ENCODE measurements at places on chromosomes 7 and 10.

GRCh38 chr10:103560886-103561285, 67.4 kb downstream of the NEURL1 start:
- no peak for DNase-seq

DNA sequence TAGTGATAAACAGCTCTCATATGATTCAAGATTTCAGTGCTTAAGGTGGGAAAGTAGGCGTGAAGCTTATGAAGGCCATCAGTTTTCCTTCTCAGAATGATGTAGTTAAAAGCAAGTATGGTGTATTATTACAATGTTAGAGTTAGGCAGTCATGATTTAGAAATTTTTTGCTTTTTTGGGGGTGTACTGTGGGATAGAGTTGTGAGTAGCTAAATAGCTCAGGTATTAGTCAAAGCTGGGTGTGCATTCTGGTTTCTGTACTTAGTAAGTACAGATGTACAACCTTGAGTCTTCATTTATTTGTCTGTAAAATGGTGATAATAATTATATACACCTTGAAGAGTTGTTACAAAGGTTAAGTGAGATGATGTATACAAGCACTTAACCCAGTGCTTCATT, 52.2 kb downstream of the R3HCC1L start:
- DNase-seq: no peak

DNA sequence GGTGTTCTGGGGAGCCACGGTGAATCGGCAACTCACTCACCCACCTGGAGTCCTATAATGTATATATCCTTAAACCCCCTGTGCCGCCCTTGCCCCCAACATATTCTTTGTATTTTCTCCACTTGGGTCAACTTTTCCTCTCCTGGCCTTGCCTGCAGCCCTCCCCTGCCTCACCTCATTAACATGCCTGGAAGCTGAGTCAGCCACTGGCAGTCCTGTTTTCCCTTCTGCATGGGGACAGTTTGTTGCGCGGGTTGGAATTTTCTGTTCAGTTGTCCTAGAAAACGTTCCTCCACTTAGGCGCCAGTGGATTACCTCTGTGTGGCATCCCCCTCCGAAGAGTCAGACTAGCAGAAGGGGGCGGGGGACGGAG, 97.4 kb downstream of the C10orf105 start:
- no peak for DNase-seq

DNA sequence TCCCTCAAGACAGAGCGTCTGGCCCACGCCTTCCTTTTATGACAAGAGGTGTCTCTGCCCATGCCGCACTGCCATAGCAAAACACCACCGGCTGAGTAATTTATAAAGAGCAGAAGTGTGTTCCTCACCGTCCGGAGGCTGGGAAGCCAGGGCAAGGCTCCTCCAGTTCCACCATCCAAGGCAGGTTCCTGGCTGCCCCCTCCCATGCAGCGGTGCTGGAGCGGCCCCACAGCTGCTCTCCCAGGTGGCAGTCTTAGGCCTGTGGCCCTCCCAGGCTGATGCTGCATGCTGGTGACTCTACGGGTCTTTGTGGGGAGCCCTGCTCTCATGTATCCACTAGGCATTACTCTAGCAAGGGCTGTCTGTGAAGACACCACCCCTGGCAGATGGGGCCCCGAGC, 113.1 kb downstream of the TCERG1L start:
- DNase-seq: no peak

DNA sequence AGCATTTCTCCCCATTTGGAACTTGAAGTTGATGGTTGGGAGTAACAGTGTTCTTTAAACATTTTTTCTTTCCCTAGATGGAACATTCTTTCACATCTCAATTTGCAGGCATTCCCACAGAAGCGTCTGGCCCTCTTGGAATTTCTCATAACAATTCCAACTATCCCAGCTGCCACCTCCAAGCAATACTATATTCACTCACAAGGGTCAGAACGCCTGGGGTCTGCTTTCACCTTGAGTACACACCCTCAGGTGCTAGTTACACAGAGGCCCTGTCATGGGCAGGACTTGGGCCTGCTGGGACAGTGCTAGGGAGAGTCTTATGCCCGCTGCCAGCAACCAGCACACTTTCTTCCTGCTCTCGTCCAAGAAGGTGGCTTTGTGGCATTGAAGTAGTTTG, 136.5 kb downstream of the JCAD start:
- DNase-seq: no peak

DNA sequence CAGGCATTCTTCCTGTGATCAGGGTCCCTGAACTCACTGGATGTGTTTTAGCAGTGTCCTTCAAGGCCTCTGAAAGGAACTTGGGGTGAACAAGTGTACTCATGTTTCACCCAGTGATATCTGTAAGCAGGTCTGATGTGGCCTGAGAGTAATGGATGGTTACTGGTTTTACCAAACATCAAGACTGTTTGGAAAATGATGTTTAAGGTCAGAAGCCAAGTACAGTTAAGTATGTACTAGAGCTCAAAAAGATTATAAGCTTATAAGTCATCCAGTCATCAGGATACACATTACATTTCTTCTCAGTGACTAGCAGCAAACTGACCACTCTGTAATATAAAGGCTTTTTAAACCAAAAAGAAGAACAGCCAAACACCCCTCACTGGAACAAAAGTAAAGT, 79.8 kb upstream of the PTN start:
- DNase-seq: no peak

DNA sequence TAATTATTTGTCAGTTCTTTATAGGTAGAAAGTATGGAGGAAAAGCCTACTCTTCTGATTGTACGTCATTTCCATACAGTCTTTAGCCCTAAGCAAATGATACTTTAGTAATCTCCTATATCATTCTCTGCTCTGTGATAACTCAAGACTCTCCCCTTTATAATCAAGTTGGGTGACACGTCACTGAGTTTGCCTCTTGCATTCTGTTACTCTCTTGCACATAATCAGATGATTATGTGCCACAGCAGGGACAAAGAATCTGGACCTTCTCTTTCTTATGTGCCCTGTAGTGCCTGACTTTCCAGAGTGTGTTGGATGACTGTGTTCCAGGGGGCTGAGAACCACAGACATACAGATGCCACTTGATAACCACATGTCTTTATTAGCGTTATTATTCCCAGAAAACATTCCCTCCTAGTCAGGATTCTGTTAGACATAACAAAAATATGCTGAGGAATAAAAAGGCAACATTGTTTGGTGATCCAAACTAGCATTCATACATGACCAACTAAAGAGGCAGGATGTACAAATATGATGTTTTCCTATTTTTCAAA, 116.4 kb upstream of the HGF start:
- no peak for DNase-seq

DNA sequence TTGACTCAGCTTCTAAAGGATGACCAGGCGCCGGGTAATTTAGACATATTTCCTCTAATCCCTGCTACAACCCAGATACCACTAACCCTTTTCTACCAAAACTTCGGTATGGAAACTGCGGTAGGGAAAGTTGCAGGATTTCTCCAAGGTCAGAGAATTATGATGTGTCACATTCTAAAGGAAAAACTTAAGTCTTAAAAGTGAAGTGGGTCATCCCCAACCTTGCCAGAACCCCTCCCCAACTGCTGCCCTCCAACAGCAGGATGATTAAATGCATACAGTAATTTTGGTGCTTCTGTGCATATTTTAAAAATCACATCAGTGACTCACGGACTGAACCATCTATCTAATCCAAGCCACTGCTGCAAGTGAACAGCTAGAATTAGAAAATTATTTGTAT, 52.7 kb downstream of the GRB10 start:
- no peak for DNase-seq

GRCh38 chr7:128060018-128060417, 28.8 kb upstream of the LRRC4 start:
- no peak for DNase-seq

DNA sequence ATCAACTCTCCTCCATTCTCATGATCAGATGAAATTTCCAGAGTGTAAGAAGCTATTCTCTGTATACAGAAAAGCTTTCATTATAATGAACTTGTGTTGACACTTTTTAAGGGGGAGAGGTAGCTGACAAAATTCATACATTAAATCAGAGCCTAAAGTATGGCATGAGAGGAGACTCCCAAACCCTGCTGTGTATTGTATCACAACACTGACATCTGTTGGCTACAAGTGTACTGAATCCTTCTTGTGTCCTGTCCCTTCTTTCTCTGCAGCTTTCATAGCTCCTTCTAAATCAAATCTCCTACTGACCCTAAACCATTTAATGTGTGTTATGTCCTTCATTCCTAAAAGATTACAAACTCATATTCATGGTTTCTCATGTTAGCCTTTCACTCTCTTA, 70.9 kb downstream of the GCC1 start:
- DNase-seq: no peak

- no peak for DNase-seq
Measured at GRCh38 chr7:74561898-74562613, 95.5 kb upstream of the GTF2I start.

DNA sequence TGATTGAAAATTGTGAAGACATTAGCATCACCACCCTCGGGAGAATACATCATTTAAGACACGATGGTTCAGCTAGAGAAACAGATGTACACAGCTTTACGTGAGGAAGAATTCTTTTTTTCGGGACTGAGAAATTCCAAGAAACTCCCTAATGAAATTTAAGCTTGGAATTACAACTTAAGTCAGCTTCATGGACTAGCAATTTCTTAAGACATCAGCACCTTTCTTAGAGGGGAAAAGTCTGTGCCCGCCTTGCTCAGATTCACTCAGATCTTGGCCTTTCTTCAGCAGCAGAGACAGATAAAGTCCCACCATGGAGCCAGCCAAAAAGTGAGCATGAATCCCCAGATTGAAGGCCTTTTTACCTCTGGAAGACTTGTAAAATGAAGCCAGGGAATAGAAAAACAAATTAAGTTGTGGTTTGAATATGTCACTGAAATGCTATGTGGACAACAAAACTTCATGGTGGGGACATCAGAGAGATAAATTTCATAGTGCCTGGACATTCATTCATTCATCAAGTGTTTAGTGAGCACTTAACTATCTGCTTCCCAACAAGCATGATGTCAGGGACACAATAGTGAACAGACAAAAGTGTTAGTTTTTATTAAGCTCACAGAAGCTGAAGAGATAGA, 32.1 kb downstream of the PRKG1 start:
- DNase-seq: no peak

DNA sequence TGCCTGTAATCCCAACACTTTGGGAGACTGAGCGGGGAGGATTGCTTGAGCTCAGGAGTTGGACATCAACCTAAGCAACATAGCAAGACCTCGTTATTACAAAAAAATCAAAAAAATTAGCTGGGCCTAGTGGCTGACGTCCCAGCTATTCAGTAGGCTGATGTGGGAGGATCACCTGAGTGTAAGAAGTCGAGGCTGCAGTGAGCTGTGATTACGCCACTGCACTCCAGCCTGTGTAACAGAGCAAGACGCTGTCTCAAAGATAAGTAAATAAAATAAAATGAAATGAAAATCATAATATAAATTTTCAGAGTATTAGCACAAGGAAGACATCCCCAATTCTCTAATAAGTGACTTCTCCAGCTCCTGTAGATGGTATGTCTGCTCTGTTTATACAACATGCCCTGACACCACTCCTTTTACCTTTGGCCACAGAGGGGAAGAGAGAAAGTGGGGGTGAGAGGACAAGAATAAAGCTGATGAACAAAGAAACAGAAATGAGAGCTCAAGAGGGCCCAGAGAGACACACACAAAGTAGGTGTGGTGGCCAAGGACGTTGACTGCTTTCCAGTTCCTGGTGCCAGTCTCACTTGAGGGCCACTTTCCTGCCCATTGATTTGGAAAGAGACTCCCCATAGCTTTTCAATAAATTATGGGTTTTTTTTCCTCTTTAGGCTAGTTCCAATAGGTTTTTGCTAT, 62.9 kb downstream of the PTTG1IP2 start:
- DNase-seq: no peak

GRCh38 chr7:137734221-137734620, 112.6 kb downstream of the DGKI start:
- no peak for DNase-seq

DNA sequence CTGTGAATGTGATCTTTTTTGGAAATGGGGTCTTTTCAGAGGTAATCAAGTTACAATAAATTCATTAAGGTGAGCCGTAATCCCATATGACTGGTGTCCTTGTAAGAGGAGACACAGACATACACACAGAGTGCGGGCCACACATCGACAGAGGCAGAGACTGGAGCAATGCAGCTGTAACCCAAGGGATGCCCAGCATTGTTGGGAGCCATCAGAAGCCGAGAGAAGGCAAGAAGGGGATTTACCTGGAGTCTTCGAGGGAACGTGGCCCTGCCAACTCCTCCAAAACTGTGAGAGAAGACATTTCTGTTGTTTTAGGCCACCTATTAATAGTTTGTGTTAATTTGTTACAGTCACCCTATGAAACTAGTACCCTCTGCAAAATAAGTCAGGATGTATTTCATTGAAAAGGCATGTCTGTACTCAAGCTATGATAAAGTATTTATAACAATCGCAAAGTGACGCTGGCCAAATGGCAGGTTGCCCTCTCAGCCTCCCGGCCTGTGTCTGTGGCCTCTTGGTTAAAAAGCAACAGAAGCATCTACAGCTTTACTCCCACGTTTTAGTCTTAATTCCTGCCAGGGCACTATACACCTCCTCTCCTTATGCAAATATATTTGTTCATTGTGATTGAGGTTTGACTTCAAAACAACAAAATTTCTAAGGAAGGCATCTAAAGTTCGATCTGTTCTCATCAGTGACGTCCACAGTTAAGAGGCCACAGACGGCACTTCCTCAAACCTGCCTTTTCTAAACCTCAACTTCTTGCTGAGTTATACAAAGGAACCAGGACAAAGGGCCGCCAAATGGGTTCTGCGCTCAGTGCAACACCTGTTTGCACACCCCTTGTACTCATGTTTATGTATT, 46.8 kb downstream of the HIPK2 start:
- DNase-seq: no peak

- no peak for DNase-seq
Measured at GRCh38 chr7:100887516-100888290, 1.8 kb downstream of the UFSP1 start.

DNA sequence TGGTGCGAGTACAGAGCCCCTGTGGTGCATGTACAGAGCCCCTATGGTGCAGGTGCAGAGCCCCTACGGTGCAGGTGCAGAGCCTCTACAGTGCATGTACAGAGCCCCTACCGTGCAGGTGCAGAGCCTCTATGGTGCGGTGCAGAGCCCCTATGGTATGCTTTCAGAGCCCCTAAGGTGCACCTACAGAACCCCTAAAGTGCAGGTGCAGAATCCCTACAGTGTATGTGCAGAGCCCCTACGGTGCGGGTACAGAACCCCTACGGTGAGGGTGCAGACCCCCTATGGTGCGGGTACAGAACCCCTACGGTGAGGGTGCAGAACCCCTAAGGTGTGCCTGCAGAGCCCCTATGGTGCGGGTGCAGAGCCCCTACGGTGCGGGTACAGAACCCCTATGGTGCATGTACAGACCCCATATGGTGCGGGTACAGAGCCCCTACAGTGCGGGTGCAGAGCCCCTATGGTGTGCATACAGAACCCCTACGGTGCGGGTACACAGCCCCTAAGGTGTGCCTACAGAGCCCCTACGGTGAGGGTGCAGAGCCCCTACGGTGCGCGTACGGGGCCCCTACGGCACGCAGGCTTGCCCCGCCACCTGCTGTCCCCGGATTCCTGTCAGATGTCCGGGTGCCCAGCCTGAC, 53.5 kb downstream of the MGMT start:
- no peak for DNase-seq

GRCh38 chr7:14834456-14834855, 68.1 kb downstream of the DGKB start:
- DNase-seq: no peak

- no peak for DNase-seq
Measured at GRCh38 chr10:30812018-30812851, 182.7 kb upstream of the LYZL2 start.

- DNase-seq: no peak
Measured at GRCh38 chr7:22723181-22723601, 3.8 kb upstream of the IL6 start.

- no peak for DNase-seq
Measured at GRCh38 chr7:7848246-7848645, 120.3 kb upstream of the GLCCI1 start.

Measured in stimulated activated CD8-positive, alpha-beta memory T cell treated with anti-CD3 and anti-CD28 coated beads, Interleukin-7, amount 100 ng/mL, for 1 hour (primary cell).